ENCODE measurements at places on chromosomes 4 and X.

DNA sequence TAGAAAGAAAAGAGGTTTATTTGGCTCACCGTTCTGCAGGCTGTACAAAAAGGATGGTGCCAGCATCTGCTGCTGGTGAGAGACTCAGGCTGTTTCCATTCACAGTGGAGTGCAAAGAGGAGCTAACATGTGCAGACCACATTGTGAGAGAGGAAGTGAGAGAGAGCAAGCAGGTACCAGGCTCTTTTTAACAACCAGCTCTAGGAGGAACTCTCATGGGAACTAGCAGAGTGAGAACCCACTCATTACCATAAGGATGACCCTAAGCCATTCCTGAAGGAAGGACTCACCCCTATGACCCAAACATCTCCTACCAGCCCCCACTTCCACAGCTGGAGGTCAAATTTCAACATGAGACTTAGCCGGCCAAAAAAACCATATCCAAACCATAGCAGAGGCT, 158.6 kb upstream of the ADGRL3 start:
- no peak for DNase-seq

- DNase-seq, result no peak
Measured at GRCh38 chrX:98350940-98351339, 1467.2 kb downstream of the RPA4 start.

GRCh38 chrX:11739776-11740175, 18.3 kb upstream of the MSL3 start:
- no peak for DNase-seq

GRCh38 chr4:23373261-23373660, 516.6 kb downstream of the PPARGC1A start:
- DNase-seq, result no peak

- DNase-seq, result no peak
Measured at GRCh38 chr4:22094217-22094616, 145.6 kb upstream of the KCNIP4 start.

DNA sequence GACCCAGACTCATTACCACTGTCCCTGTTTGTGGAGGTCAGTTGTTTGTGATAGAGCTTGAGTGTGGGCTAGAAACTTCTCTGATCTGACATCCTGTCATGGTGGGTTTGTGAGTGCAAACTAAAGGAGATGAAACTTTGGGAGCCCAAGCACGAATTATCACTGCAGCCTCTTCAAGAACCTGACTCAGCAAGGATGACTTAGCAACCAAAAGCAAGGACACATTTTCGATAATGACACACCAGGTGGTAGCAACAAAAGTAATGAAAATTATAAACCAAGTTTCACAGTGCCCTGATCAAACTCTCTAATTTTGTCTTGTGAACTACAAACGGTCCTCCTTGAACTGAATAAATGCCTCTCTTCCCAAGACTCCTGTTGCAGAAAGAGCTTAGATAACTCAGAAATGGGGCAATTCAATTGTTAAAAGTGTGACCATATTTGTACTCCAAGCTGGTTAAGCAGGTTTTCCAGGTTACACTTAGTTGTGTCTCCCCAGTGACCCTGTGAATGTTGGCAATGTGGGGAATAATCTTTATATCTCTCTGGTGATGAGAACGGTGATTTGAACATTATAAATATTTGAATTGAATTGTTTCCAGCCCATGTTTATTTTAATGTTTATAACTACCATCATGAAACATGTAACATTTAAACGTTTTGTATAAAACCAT, 52.6 kb upstream of the ATP8A1 start:
- no peak for DNase-seq

DNA sequence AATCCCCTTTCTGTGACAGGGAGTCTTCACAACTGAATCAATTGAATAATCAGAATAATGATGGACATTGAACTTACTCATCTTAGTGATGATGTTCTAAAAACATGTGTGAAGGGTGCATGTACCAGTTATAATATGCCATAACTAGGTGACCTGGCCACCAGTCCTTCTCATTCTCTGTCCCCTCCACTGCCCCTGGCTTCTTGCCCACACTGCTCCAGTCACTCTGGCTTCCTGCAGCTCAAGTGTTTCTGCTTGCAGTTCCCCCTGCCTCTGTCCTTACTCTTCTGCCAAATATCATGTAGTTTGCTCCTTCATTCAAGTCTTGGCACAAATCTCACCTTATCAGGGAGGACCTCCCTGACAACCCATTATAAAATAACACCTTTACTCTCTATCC, 168.1 kb upstream of the SLC7A11 start:
- no peak for DNase-seq

GRCh38 chr4:14652522-14652921, 349.8 kb upstream of the CPEB2 start:
- DNase-seq, result peak; percentile 15

- no peak for DNase-seq
Measured at GRCh38 chr4:172515266-172515879, 653.2 kb upstream of the GALNT7 start.

DNA sequence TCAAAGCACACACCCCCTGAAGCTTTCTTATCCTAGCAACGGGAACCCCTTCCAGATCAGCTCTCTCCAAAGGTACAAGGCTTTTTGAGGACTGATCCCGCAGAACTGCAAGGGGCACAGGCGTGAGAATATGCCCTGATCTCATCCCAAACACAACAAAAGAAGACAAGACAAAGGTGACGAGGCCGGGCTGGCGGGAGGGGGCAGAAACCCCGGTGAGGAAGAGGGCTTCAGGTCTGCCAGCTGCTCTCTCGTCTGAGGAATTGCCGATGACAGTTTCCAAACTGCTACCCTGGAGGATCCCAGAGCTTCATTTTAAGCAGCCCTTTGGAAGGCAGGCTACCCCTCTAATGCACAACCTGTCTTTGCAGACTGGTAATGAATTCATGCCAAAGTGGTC, 3.4 kb downstream of the HCFC1 start:
- no peak for DNase-seq

- DNase-seq, result no peak
Measured at GRCh38 chr4:116515959-116516358, 569.4 kb downstream of the TRAM1L1 start.

GRCh38 chr4:140346136-140346535, 27.3 kb upstream of the SCOC start:
- DNase-seq, result no peak

- no peak for DNase-seq
Measured at GRCh38 chrX:153828723-153829548, 1.4 kb downstream of the PDZD4 start.

- no peak for DNase-seq
Measured at GRCh38 chr4:110480746-110481271, 4.9 kb downstream of the ENPEP start.

GRCh38 chrX:37812110-37812509, 32.3 kb downstream of the CYBB start:
- DNase-seq, result no peak

GRCh38 chrX:24859211-24859841, 156.4 kb downstream of the ARX start:
- no peak for DNase-seq

- no peak for DNase-seq
Measured at GRCh38 chr4:24594887-24595286, 10.5 kb upstream of the DHX15 start.

GRCh38 chrX:65723706-65724105, 56.3 kb downstream of the MSN start:
- DNase-seq, result no peak

- DNase-seq, result peak; percentile 83
Measured at GRCh38 chr4:65670331-65671031, at the start of gene EPHA5. TSS of gene EPHA5 (minus strand) at chr4:65670489. CDS start at chr4:65669742, 747 bp downstream.

DNA sequence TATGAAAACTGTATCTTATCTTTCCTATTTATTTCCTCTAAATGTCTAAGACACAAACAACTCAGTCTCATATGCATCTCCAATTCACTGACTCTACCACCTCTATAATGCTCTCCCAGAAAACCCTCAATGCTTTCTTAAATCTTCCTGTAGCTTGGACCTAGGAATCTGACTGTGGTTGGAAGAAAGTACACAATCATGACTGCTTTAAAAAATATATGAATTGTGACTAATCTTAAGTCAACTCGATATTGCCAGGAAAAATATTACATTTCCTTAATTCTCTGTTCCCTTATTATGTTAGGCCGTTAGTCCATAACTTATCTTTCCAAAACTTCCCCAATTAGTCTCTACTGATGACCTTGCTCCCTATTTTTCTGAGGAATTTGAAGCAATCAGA, 87.0 kb downstream of the SPCS3 start:
- no peak for DNase-seq

- DNase-seq, result no peak
Measured at GRCh38 chr4:150547154-150547838, 34.7 kb upstream of the MAB21L2 start.

DNA sequence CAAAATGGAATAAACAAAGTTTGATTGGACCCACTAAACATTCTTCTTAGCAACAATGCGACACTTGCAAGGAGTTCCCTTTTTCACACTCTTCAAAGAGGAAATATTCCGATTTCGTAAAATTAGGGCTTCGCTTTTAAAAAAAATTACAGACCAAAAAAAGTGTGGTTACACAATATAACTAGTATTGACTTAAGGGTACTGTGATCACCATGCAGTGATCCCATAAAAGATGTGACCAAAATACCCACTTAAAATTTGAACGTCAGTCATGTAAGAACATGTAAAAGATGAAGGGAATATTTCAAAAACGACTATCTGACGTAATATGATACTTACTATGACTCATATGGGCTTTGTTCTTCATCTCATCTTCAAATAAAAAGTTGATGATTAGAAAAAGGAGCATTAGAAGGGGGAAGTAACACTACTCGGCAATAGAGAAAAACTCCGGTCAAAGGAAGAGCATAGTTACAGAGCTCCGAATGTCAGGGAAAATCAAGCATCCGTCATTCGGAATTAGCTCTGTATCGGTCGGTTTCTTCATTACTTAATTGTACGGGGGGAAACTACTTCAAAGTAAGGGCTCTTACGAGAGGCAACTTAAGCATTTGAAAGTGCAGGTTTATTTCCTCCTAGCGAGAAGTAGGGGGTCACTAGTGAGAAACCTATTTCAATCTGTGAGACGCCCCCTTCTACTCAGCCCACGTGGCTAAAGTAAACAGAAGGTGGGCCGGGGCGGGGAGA, 1.3 kb upstream of the TET2 start:
- DNase-seq, result no peak

- DNase-seq, result no peak
Measured at GRCh38 chr4:53656421-53656981, 65.2 kb upstream of the LNX1 start.

DNA sequence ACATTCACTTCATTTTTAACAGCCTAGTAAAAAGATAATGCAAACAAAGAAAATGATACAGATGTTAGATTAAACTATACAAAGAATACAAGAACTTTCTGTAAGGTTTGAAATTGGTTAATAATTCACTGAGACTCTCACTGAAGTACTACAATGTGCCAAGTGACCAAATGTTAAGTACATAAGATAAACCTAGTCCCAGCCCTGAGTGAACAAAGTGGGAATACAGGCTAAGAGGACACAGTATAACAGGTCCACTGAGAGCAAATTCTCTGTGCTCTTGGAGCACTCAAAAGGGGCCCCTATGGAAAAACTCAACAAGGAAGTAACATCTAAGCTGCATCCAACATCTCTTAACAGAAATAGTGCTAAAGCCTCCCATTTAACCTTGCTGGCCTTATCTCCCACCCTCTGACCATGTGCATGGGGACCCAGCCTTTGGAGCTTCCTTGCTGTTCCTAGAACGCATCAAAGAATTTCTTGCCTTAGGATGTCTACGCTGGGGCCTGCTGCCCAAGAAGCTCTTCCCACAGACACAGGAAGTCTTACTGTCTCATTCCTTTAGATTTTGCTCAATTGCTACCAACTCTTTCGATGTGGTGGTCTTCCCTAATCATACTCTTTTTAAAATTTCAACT, 113.4 kb downstream of the ZAR1 start:
- no peak for DNase-seq

DNA sequence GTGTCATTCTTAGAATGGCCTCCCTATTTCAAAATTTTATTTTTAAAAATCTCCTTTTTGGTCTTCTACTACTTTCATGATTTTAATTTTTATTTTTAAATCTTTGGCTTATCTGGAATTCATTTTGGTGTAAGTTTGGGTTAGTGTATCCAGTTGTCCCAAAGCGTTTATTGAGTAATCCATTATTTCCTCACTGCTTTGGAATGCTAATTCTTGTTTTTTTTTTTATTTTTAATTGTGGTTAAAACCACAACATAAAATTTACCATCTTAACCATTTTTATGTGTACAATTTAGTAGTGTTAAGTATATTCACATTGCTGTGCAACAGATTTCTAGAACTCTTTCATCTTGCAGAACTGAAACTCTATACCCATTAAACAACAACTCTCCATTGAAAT, 8.7 kb downstream of the CITED1 start:
- no peak for DNase-seq

- DNase-seq, result no peak
Measured at GRCh38 chrX:106201502-106202178, 33.5 kb downstream of the PWWP3B start.

DNA sequence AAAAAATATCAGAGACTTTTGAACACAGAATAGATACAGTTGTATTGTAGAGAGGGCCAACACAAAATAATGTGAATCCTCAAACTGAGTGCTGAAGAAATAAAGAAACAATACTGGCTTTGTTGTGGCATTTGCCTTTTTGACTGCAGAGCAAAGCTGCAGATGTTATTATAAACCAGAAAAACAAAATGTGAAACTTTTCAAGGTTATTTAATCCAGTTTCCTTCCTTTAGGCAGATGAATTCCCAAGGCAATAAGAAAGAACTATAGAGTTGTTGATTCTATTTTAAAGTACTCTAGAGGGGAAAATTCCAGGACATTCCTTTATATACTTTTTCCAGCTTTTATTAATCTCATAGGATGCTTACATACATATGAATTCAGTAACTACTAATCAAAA, 186.8 kb downstream of the NDST4 start:
- DNase-seq, result no peak

GRCh38 chrX:100316987-100317386, 93.1 kb downstream of the PCDH19 start:
- DNase-seq, result no peak
